ENCODE measurements at places on chromosomes 1 and 21. TPM values are rescaled to one million over a fixed set of nuclear protein-coding genes. Genes with fewer than 3 reads are reported as not detected.

The LIN28A gene
- not detected for total RNA-seq

The MFSD2A gene
- total RNA-seq = 57.2 TPM

The HRNR gene
- not detected for total RNA-seq

DNA sequence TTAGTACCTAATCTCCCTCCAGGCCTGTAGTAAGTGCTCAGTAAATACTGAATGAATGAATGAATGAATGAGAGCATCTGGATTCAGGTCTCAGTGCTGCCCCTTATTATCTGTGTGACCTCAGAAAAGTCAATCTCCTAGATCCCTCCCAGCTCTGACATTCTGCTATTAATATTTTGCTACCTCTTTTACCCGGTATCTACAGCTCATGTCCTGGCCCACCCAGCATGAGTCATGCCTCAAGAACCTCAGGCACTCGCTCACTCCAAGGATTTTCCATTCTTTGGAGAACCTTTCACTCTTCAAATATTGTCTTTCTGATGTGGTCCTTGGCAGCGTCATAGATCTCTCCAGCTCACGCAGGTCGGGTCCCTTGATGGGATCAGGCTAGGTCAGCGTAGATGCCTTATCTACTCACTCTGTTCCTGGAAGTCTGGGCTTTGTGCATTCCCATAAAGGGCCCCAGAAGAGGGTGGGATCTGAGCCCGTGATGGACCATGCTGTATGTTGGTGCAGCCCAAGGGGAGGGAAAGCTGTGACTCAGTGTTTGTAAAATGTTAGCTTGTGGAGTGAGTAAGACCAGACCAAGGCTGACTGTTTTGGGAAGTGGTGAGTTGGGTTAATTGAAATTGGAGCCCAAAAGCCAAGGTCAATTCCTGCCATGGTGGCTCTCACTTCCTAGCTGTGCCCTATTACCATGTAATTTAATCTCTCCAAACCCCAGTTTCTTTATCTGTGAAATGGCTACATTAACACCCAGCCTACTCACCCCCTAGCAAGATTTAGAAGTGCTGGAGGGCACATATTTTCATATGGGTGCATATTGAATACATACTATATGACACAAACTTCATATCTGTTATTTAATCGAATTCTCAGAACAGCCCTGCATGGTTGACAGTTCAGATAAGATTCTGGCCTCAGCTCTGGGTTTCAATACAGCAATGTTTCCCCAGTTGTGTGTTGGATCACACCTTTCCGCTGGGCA lies 214.1 kb upstream of the USP24 start:
- peak; percentile 46 for DNase-seq

- no peak for DNase-seq
Measured at GRCh38 chr21:14554948-14555347, 8.8 kb upstream of the SAMSN1 start.

The IFI44L gene
- total RNA-seq = 6.2 TPM

DNA sequence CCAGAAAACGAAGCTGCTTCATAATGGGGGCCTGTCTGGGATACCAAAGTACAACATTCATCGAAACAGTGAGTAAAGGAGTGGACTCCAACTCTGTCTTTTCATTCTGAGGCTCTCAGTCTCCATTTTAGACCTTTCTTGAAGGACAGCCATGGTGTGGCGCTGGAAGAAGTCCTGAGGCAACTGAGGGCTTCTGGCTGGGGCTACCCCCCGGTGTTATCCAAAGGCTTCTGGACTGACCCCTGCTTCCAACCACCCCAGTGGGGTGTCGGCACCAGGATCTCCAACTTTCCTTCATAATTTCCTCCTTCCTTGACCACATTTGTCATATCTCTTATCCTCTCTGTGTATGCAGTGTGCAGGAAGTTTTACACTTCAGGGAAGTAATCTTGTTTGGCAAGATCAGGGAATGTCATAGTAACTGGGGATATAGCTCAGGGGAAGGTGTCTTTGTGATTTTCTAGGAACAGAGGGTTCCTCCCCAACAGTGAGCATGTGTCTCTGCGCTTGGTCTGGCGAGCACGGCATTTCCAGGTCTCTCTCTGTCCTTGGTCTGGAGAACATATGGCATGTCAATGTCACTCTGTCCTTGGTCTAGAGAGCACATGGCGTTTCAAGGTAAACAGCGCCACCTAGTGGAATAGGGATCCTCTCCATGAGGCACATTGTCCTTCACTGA lies 19.4 kb upstream of the BSDC1 start:
- DNase-seq = no peak

The SPRR2D gene
- total RNA-seq = not detected

DNA sequence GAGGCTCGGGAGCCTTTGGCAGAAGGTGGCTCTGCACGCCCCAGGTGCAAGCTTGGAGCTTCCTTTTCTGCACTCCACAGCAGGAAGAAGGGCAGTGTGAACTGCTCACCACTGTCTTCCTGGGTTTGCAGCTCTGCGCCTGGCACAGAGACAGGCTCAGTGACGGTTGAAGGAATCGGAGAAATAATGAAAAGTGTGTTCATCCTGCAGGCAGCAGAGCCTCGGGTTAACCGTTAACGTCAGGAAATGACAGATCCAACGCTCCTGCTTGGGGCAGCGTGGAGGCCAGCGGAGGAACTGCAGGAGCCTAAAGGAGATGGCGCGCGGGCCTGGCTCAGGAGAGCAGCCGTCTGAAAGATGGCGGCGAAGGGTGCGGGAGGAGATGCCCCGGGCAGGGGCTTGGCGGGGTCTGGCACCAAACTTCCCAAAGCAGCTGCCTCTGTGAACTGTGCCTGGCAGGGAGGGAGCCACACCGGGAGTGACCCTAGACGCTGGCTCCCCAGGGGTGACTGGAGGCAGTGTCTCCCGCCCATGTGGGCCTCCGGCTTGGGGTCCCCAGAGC lies 10.9 kb upstream of the SAMD11 start:
- DNase-seq = no peak

DNA sequence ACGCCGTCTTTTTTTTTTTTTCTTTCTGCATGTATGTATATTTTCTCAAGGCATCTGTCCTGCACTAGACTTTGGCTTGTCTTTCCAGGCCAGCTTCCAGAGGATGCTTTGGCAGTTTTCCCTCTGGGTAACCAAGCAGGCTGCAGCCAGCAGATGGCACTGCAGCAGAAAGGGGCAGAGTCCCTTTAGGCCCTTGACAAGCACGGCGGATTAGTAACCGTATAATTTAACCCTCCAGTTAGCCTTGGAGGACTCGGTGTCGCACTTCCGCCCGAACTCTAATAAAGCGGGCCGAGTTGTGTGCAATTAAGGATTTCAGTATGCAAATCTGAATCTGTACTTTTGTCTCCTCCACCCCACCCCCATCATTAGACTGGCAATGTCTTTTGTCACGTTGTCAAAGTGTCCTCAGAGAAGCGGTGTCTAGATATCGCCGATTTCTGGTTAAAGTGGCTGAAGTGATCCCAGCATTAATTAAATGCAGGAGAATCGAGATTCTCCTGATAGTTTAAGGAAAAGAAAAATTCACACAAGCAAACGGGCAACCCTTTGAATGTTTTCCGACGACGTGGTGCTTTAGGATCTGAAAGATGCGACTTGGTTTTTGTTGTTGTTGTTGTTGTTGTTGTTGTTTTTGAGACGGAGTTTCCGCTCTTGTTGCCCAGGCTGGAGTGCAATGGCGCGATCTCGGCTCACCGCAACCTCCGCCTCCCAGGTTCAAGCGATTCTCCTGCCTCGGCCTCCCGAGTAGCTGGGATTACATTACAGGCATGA lies 1.1 kb upstream of the TMEM167B start:
- DNase-seq = peak; percentile 63

DNA sequence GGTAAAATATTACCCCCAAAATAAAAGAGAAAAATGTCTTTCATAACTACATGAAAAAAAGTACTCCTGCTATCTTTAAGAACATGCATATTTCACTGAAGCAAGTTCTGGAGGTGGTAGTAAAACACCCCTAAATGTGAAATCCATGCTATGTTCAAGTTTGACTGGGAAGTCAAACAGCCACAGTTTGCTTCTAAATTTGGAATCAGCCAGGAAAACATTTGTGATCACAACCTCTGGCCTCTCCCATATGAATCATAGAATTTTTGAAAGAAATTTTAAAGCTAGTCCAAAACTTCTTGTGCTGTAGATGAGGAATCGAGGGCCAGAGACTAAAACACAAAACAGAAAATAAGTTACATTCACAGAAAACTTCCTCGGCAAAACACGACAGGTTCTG lies 6.6 kb downstream of the SORT1 start:
- DNase-seq = peak; percentile 56

GRCh38 chr1:41239988-41240610 lies 2.0 kb downstream of the SCMH1 start:
- no peak for DNase-seq

- no peak for DNase-seq
Measured at GRCh38 chr21:33762803-33763581, 120.7 kb downstream of the ITSN1 start.

- DNase-seq = no peak
Measured at GRCh38 chr21:15026370-15026769, 38.4 kb downstream of the NRIP1 start.

GRCh38 chr21:28832013-28832714 lies 160.5 kb downstream of the LTN1 start:
- no peak for DNase-seq

DNA sequence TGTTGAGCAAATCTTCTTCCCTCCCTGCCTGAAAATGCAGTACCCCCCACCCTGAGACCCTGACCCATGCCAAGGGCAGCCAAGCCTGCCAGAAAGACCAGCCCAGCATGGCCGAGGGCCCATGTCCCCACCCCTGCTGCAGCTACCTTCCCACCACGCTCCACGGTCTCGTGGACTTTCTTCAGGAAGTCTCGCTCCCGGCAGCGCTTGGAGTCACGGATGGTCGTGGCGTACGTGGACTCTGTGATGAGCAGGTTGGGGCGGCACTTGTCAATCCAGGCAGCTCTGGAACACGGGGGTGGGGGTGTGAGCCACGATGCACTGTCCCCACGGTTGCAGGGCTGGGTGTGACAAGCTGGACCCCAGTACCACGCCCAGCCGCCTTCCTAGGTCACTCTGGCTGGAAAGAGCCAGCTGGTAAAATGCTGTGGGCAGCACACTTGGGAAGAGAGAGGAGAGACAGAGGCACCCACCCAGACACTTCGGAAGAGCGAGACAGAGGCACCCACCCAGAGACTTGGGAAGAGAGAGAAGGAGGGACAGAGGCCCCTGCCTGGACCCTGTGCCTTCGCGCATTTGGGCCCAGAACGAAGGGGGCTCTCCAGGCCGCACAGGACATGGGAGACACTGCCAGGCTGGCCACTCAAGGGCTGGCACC lies 6.4 kb downstream of the PUSL1 start:
- no peak for DNase-seq

- no peak for DNase-seq
Measured at GRCh38 chr1:200374569-200375295, 35.1 kb downstream of the ZNF281 start.

The GUCA2B gene
- not detected for total RNA-seq

The FBXO2 gene
- 0.20 TPM for total RNA-seq

DNA sequence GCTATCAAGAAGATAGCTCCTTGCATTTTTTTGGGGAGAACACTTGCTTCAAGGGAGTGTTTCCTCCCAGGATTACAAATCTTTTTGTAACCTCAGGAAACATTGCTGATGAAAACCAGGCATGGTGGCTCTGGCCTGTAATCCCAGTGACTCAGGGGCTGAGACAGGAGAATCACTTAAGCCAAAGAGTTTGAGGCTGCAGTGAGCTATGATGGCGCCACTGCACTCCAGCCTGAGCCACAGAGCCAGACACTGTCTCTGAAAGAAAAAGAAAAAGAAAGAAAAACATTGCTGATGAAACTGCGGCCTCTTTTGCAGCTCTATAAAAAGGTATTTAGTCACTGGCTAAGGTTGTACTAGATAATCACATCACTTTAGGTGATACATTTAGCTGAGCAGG lies 7.3 kb downstream of the RNU1-2 start:
- no peak for DNase-seq

DNA sequence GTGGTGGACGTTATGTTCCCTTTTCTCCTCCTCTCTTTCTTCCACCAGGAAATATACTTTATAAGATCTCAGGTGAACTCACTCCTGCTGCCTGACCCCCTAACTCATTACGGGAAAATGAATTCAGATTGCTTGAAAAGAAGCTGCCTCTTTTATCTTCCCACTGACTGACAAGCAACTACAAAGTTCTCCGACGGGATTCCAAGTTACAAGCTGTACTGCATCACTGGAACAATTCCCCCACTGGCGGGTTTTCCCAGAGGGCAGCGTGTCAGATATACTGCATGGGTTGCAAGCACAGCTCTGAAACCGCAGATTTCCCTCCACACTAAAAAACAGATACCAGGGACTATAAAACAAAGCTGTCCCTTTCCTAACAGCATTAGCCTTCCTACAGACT lies 390.6 kb downstream of the KCTD3 start:
- peak; percentile 56 for DNase-seq

DNA sequence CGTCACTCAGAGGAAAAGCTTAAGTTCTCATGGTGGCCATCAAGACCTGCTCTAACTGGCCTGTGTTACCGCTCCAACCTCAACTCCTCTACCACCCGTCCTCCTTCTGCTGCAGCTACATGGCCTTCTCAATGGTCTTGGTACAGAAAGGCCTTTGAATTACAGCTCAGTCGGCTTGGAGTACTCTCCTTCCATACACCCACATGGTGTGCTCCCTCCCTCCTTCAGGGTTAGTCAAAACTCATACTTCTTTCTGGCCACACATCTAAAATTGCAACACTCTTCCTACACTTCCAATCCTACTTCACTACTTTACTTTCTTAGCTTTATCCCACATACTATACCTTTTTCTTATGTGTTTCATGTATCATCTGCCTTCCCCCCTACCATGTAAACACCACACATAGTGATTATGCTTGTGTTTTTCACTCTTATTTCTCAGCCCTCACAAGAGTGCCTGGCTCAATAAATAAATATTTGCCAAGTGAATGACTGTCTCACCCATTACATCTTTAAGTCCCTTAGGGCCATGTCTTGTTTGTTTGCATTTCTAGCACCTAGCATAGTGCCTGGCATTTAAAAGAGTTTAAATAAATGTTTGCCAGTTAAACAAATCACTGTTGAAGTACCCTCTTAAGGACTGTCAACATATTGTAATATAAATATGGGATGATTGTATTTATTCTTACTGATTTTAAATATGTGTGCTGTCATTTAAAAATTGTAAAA lies 37.6 kb upstream of the HMCN1 start:
- DNase-seq = no peak

Data from lung (tissue), 17 donors.